ENCODE measurements at places on chromosomes 3 and 15.
A peak's percentile ranks its signal among the peaks of the same experiment; 100 is the strongest.

DNA sequence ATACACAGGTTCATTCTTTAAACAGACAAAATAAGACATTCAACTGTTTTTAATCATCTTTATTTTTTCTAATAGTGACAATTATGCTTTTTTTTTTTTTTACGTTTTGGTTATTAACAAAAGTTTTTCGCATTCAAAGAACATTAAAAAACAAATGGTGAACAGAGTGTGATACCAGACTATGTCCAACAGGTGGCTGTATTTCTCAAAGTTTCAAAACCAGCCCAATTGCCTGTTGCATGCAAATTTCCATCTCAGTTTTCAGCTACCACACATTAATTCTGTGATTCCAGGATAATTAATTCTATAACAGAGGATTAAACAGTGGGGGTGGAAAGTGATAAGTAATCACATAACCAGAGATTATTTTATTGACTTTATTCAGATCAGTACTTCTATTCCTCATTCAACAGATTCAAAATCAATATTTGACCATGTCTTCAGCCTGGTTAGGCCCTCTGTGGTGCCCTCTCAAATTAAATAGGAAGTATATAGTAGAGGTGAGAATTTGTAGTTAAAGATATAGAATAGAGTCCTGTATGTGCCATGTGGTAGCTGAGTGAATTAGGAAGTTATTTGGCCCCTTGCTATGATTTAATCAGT, 122.2 kb upstream of the DCBLD2 start:
- no peak overlapping the region for H3K4me3 ChIP-seq
- peak overlapping the region; percentile 12 for H3K27ac ChIP-seq
- peaks cover 12% of the 10 kb centered on the region for H3K36me3 ChIP-seq
- peaks cover 15% of the 10 kb centered on the region for H3K4me1 ChIP-seq
- H3K27me3 ChIP-seq: no peaks in the 10 kb centered on the region

DNA sequence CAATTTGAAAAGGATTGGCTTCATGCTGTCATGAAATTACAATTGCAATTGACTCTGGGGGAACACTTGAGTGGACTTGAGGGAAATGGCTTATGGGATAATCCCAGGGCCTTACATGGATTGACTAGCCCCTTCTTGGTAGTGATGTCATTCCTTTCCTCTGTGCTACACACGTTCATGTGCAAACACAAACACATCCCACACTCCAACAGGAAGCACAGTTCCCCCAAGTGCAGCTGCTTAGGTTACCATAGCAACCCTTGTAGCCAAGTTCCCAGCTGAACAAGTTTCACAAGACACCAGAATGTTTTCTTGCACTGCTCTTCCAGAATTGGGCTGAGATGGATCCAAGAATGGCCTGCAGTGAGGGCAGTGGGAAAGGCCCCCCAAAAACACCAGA, 217.0 kb downstream of the ZNF621 start:
- H3K36me3 ChIP-seq: no peaks in the 10 kb centered on the region
- peaks cover 2% of the 10 kb centered on the region for H3K27me3 ChIP-seq
- no peak overlapping the region for H3K4me3 ChIP-seq
- no peak overlapping the region for H3K27ac ChIP-seq
- DNase-seq: no peak
- no peaks in the 10 kb centered on the region for H3K4me1 ChIP-seq

- no peak for DNase-seq
- no peak overlapping the region for H3K4me3 ChIP-seq
- no peaks in the 10 kb centered on the region for H3K4me1 ChIP-seq
- H3K36me3 ChIP-seq: no peaks in the 10 kb centered on the region
- no peak overlapping the region for H3K27ac ChIP-seq
Observed at GRCh38 chr3:12027184-12027846, 23.1 kb downstream of the SYN2 start.

DNA sequence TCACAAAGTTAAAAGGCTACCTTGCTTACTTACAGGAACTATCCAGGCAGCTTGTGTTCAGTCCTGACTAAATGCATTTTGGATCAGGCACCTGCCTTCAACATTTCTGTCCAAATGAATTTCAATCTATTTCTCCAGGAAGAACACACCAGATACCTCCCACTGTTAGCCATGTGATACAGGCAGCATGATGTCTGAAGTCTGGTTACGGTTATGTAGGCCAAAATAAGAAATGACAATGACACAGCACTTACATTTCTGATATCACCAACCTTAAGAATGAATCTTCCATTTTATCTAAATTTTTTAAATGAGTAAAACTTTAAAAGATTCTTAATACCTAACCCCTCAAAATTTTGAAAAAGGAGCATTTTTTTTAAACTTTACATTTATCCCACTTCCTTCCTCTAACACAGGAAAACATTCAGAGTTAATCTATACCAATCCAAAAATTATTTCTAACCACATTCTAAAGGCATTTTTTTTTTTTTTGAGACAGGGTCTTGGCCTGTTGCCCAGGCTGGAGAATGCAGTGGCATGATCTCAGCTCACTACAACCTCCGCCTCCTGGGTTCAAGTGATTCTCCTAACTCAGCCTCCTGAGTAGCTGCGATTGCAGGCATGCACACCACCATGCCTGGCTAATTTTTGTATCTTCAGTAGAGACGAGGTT, at the start of gene MAP4:
Gene MAP4, minus strand, starts transcription at position 116 of the 673 bp plus-strand sequence. CDS start 17,556 bp downstream, outside the sequence.
- H3K27me3 ChIP-seq: no peaks in the 10 kb centered on the region
- peaks cover 76% of the 10 kb centered on the region for H3K4me1 ChIP-seq
- DNase-seq: no peak
- H3K36me3 ChIP-seq: peaks cover 4% of the 10 kb centered on the region
- H3K27ac ChIP-seq: peak within 1 kb of the TSS; percentile 94

DNA sequence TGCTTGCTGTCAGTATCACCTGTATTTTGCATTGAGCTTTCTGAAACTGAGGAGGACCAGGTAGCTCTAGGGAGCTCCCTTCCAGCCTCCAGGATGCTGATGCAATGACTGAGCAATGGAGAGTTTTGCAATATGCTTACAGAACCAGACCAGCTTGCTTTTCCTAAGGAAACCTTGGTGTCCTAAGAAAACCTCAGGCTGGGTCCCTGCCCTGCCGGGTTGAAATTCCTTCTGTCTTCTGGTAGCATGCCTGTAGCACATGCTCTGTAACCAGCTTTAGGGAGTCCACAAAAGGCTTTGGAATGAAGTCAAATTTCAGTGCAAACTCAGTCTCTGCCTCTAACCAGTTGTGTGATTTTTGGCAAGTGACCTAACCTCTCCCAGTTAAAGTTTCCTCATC, 65.8 kb upstream of the GSK3B start:
- no peaks in the 10 kb centered on the region for H3K27me3 ChIP-seq
- peak overlapping the region; percentile 38 for H3K4me3 ChIP-seq

- no peak overlapping the region for H3K27ac ChIP-seq
- DNase-seq: no peak
- no peaks in the 10 kb centered on the region for H3K4me1 ChIP-seq
- H3K27me3 ChIP-seq: peaks cover 8% of the 10 kb centered on the region
- no peaks in the 10 kb centered on the region for H3K36me3 ChIP-seq
Observed at GRCh38 chr3:116815321-116815720, 105.7 kb downstream of the TUSC7 start.

- H3K4me3 ChIP-seq: no peak overlapping the region
- no peak for DNase-seq
- no peaks in the 10 kb centered on the region for H3K4me1 ChIP-seq
- peaks cover 3% of the 10 kb centered on the region for H3K36me3 ChIP-seq
- H3K27ac ChIP-seq: no peak overlapping the region
- H3K27me3 ChIP-seq: peaks cover 5% of the 10 kb centered on the region
Observed at GRCh38 chr3:98761643-98762229, 1.4 kb upstream of the ST3GAL6 start.

GRCh38 chr15:60592371-60593169, 113.6 kb upstream of the ICE2 start:
- peaks cover 3% of the 10 kb centered on the region for H3K36me3 ChIP-seq
- peaks cover 35% of the 10 kb centered on the region for H3K4me1 ChIP-seq
- DNase-seq: peak; percentile 91
- H3K27me3 ChIP-seq: peaks cover 17% of the 10 kb centered on the region
- peak overlapping the region; percentile 75 for H3K4me3 ChIP-seq
- peak overlapping the region; percentile 62 for H3K27ac ChIP-seq

DNA sequence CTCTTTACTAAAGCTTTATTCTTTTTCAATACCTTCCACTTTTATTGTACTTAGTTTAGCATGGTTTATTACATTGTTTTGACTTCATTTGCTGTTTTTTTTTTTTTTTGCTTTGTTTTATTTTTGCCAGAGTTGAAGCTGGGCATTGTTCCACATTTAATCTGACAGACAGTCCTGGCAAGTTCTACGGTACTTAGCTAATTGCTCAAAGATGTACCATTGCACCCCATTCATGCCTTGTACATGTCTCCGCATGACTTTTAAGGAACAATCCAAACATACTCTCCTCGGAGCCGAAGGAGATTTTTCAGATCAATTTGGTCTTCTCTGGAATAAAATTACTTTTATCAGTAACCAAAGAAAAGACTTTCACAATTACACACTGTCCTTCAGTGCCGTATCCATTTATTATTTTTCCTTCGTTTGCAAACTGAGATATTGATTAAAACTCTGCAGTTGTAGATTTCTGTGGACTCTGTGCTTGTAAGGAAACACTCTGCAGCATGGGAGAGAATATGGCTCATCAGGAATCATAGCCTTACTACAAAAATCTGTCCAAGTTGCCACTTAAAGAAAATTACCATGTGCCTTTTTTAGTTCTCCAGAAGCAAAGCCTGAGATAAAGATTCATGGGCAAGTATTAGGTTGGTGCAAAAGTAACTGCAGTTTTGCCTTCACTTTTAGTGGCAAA, 952.0 kb downstream of the AGBL1 start:
- H3K4me3 ChIP-seq: no peak overlapping the region
- no peak overlapping the region for H3K27ac ChIP-seq
- H3K4me1 ChIP-seq: no peaks in the 10 kb centered on the region
- no peaks in the 10 kb centered on the region for H3K36me3 ChIP-seq
